ENCODE measurements at places on chromosomes 13 and 19. TPM values are rescaled to one million over a fixed set of nuclear protein-coding genes. Genes with fewer than 3 reads are reported as not detected.

GRCh38 chr19:33194532-33194885 lies 379 bp downstream of the LRP3 start:
- no peak for DNase-seq

DNA sequence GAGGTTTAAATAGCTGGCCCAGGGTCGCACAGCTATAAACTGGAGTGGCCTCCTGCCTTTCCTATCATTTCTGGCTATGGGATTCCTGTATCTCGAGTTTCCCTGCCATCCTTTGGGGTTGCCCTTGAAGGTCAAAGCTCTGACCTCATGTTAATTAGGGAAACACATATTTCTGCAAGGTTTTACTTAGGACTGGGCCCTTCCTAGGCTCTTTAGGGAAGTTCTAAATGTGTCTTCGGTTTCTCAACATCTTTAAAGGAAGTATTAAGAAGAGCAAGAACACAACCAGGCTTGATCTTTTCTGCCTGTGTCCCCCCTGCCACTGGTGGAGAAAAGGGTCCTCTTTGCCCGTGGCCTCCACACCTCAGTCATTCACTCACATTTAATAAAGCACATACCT lies 10.8 kb downstream of the LCP1 start:
- no peak for DNase-seq

DNA sequence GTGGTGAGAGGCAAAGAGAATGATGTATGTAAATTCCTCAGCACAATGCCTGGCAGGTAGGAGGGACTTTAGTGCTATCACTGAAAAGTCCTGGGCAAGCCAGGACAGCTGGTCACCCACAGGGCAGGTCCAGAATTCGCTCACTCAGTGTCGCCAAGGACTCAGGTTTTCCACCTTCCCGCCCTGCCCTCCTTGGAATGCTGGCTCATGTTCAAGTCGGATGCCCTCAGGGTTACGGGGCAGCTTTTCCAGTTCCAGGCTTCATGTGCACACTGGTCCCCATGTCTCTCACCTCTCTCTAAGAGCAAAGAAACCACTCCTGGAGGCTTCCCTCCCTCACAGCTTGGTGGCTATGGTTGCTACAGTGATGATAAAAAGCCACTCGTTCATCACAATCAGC lies 24.8 kb upstream of the NAXD start:
- DNase-seq = no peak

- DNase-seq = no peak
Observed at GRCh38 chr19:8337728-8338127, 5.3 kb downstream of the KANK3 start.

- no peak for DNase-seq
Observed at GRCh38 chr13:74678308-74678965, 544.2 kb upstream of the KLF12 start.

GRCh38 chr19:37979547-37980082 lies 72.6 kb downstream of the SIPA1L3 start:
- DNase-seq = peak; percentile 28

DNA sequence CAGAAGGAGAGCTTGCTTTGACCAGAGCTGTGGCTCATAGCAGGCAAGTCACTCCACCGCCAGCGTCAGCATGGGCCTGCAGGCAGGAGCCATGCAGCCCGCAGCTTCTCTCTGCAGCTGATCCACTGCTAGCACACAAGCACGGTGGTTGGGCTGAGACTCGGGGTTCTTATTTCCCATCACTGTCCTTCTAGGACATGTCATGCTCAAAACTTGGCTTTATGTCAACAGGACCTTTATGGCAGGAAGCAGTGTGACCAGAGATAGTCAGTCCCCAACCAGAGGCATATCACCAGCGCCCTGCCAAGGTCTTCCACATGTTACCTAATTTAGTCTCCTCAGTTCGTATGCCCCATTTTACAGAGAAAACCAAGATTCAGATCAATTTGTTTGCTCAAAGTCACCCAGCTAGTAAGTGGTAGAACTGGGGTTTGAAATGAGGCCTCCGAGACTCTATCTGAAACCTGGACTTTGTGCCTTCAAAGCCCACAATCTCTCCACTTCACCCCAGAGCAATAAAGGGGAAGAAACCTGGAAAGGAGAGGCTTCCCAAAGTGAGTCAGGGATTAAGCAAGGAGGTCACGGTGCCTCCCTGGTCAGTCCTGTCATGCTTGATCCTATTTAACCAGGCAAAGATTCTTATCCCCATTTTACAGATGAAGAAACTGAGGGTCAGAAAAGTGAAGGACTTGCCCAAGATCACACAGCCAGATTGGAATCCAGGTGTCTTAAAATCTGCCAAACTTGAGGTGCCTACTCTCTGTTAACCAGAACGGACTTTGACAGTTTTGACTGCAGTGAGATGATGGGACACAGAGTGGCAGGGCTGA lies 5.1 kb downstream of the TMEM272 start:
- DNase-seq = no peak

DNA sequence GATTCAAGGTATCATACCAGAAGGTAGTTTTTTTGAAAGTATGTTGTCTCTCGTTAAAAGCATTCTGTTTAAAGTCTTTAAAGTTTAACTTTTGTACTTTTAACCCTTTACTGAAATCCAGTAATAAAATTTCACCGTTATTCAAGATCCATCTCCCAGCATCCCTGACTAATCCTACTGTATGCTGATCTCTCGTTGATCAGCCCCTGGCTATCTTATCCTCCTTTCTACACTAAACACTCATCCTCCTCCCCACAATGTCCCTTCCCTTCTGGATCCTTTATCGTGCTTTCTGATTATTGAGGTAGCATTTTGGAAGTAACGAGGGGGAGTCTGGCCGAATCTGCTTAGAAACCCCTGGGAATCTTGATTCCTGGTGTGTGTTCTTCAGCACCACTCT lies 1.3 kb downstream of the TPP2 start:
- DNase-seq = peak; percentile 16

The SPTBN4 gene
- 3.1 TPM for polyA plus RNA-seq

DNA sequence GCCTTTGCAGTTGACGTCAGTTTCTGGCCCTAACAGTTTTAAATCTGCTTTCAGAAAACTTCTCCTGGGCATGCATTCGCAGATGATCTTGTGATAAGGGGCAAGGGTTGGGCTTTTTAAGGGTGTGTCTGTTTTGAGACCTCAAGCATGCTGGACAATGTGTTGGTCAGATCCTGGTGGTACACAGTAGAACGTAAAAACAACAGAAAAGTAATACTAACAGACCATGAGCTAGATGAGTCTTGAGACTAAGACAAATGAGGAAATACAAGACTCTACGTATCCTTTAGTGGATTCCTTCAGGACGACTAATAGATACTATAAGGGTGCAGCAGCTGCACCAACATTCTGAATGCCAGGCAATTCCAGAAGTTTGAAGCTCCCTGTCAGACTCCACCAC lies 237.6 kb downstream of the DNAJC15 start:
- DNase-seq = no peak

The PCDH20 gene
- polyA plus RNA-seq = not detected

The C5AR2 gene
- 0.02 TPM for polyA plus RNA-seq

DNA sequence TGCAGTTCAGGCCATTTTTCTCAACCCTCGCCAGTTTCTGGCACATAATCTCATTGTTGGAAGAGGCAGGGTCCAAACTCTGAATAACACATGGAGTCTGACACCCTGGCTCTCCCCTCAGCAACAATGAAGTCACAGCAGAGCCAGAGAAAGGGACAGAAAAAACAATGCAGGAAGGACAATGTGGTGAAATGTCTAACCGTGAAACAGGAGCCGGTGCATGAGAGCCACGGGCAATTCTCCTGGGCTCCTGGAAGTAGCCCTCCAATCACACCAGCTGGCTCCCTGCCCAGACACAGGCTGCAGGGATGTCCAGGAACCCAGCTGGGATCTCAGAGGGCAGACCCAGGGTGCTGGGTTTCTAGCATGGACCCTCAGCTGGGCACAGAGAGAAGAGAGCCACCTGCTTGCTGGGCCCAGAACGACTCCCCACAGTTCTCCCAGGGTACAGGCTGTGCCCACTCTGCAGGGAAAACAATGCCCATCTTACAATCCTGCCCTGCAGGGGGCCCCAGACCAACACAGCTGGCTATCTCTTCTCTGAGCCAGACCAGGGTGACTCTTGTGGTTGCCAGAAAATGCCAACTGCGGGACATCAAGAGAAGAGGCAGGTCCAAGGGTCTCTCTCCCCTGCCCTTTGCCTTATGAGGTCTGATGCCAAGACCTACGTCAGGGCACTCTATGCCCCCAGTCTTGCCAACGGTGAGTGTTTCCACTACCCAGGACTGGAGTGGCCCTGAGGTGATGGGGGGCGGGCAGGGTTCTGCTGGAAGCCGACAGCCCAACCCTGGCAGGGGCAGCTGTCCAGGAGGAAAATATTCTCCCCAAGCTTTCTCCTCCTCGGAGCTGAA lies 64.5 kb downstream of the CEBPG start:
- peak; percentile 89 for DNase-seq

DNA sequence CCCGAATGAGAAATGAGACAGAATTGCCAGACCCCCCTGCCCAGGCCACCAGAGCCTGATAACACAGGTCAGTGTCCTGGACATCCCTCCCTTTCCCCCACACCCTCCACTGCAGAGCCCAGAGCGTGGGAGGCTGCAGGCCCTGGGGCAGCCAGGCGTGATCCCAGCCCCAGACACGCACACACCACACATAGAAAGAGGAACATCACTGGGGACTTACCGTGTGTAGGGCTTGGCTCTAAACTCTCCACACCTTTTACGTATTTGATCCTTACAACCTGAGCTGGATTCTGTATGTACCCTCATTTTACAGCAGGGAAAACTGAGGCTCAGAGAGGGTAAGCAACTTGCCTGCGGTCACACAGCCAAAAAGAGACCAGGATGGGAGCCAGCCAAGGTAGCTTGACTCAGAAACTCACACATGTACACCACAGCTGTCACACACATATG lies 334 bp upstream of the ANGPTL6 start:
- peak; percentile 53 for DNase-seq

DNA sequence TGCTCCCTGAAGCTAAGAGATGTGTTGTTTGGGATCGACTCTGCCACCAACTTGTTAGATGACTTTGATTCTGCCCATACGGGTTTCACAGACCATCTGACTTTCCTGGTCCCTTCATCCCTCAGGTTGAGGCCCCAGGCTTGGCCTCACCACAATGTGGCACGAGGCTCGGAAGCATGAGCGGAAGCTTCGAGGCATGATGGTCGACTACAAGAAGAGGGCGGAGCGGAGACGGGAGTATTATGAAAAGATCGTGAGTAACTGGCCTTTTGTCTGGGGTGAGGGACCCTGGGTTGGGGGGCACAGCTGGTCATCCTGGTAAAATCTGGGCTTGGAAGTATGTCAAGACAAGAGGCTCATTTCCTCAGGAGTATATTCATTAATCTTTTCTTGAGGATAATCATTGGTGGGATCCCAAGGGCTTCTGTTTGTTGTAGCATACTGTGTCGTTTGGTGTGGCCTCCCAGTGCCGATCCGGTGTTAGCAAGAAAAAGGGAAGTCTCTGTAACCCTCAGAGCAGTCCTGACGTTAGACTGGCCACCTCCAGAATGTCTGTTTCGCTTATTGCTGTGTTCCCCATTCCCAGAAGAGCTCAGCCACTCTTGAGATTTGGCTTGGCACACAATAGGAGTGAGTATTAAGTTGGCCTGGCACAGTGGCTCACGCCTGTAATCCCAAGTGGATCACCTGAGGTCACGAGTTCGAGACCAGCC lies 1.4 kb downstream of the CLASRP start:
- no peak for DNase-seq

The WDR87 gene
- not detected for polyA plus RNA-seq

The FREM2 gene
- polyA plus RNA-seq = not detected

The KIR2DL4 gene
- polyA plus RNA-seq = not detected

DNA sequence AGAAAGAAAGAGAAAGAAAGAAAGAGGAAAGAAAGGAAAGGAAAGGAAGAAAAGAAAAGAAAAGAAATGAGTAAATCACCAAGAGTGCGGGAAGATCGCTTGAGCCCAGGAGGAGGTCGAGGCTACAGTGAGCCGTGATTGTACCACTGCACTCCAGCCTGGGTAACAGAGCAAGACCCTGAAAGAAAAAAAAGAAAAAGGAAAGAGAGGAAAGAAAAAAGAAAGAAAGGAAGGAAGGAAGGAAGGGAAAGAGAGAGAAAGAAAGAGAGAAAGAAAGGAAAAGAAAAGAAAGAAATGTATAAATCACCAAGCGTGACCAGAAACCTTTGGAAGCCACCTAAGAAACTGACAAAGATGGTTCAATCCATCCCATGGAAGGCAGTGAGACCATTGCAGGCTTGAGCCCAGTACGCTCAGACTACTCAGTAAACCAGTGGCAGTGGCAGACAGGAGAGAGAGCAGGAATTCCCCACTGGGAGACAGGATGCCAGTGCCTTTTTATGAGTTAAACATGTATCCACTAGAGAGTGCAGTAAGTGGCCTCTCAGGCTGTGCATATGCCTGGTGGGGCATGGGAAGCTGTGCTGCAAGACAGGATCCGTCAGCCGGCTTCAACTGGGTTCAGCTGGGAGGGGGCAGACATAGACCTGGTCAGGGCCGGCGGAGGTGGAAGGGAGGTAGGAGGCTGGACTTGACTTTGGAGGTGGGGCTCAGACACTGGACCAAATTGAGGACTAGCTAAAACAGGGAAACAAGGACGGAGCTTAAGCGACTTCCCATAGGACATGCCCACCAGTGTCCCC lies 4.8 kb downstream of the GPR42 start:
- no peak for DNase-seq

DNA sequence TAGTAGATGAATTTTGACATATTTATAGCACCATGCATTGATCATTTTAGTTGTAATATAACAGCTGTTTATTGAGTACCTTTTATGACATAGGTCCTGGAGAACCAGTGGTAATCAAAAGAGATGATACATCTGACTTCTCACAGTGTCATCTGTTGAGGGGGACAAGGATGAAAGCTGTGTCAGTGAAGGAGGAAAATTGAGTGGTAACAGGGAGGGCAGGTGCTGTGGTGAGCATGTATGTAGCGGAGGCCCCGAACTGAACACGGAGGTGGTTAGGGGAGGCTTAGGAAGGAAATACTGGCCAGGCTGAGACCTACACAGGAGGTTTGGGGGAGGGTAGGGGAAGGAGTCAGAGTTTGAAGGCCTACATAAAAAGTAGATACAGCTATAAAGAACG lies 199.7 kb downstream of the GGACT start:
- DNase-seq = no peak

DNA sequence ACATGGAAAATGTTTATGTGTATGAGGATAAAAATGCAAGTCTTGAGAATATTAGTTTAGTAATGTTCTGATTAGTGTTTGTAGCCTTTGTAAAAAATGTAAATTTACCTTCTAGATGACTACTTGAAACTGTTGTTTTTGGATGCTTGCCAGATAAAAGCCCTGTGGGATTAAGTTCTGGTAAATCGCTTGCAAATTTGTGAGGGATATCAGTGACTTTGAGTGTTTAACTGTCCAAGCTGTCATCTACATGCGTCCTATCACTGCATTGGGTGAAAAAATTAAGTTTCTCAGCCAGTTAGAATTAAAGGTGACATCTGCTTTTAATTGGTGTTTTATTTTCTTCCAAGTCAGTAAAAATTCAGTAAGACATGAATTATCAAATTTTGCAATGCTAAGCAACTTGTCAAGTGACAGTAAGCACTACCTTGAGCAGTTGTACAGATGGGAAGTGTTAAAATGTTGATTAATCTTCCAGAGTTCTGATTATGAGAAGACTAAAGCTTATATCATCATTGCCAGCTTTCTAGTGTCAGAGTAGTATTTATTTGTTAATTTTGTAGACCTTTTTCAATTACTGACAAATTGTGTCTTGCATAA lies 88.0 kb downstream of the PCCA start:
- DNase-seq = peak; percentile 22

GRCh38 chr13:70424928-70425327 lies 316.7 kb upstream of the KLHL1 start:
- no peak for DNase-seq

- no peak for DNase-seq
Observed at GRCh38 chr13:95181586-95181985, 119.7 kb downstream of the ABCC4 start.

GRCh38 chr13:24746618-24747247 lies 17.2 kb upstream of the RNF17 start:
- no peak for DNase-seq
